ENCODE measurements at places on chromosomes 4 and X.

GRCh38 chrX:38052096-38052495, 45.7 kb downstream of the SYTL5 start:
- no peak for DNase-seq

GRCh38 chr4:38406243-38406642, 257.8 kb upstream of the KLF3 start:
- no peak for DNase-seq

- DNase-seq, result no peak
These were observed 191.8 kb downstream of the PDGFC start for GRCh38 chr4:156779774-156780173.

- no peak for DNase-seq
These were observed 96.2 kb upstream of the KLHL13 start for GRCh38 chrX:118212817-118213183.

DNA sequence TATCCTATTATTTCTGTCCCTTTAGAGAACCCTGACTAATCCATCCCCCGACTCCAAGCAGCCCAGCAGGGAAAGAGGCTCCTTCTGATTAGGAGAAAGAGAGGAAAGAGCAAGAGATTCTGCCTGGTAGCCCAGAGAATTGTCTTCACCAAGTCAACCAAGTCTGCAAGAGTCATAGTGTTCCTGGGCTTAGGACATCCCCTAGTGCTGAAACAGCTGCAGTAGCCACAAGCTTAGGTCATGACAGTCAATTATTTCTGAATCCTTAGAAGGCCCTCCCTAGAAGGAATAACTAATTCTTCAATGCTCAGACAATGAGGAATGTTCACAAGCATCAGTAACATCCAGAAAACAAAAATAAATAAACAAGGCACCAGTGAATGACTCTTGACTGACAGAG, 480.3 kb upstream of the GRIA3 start:
- DNase-seq, result no peak

GRCh38 chr4:97457253-97457652, 686.0 kb downstream of the STPG2 start:
- no peak for DNase-seq

DNA sequence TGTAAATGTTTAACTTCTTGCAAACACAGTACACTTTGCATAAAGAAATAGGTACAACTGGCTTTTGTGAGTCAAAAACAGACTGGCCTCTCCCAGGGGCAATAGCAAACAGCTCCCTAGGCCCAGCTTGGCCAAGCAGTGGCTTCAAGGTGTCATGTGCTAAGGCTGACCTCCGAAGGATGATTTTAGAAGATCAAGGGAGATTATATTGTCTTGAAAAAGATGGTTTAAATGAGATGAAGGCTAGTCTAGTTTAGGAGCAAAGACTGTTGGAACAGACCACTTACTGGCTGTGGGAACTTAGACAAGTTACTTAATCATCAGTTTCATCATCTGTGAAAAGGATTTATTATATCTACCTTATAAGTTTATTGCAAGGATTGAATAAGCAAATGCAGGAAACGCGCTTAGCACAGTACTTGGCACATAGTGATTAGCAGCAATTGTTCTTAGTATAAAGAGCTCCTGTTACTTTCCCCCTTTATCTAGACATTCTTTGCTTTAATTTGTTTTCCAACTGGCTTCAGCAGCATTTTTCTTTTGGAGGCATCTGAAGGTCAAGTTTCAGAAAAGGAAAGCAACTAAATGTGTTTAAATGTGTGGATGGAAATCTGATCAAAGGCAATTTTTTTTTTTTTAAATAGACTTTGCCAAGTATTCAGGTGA, 17.2 kb downstream of the ANXA3 start:
- no peak for DNase-seq

DNA sequence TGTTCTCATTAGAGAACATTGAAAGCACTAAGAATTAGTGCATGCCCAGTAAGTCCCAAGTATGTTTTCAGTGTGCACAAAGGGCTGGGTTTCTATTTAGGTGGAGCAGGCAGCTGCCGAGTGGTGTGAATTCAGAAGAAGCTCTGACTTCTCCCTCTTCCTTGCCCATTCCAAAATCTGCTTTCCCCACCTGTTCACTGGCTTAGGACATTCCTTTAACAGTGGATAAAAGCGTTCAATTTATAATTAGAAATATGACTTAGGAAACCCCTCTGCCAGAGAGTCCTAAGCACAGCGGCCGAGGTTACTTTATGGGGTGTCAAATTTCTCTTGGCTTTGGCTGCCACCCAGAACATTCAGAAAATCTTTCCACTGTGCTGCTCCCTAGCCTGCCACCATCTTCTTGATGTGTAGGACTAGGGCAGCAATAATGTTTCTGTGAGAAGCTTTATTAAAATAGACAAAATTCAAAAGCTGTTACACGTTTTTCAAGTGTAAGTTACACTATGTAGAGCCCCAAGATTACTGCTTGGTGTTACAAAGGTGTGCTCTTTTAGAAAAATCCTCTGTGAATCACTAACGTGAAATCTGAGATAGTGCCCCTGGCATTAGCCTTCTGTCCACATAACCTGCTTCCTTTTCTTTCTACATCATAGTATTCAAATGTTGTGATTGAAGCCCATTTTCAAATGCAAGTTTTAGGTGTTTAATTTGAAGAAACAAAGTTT, 191.6 kb upstream of the ANKRD50 start:
- DNase-seq, result no peak

DNA sequence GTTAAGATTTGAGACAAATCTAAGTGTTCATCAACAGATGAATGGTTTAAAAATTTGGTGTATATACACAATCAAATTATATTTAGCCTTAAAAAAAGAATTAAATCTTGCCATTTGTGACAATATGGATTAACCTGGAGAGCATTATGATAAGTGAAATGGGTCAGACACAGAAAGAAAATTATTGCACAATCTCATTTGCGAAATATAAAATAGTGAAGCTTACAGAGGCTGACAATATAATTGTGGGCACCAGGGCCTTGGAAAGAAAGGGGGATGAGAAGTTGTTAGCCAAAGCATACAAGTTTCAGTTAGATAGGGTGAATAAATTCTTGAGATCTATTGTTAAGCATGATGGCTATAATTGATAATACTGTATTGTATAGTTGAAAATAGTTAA, 883.0 kb downstream of the TECRL start:
- no peak for DNase-seq

DNA sequence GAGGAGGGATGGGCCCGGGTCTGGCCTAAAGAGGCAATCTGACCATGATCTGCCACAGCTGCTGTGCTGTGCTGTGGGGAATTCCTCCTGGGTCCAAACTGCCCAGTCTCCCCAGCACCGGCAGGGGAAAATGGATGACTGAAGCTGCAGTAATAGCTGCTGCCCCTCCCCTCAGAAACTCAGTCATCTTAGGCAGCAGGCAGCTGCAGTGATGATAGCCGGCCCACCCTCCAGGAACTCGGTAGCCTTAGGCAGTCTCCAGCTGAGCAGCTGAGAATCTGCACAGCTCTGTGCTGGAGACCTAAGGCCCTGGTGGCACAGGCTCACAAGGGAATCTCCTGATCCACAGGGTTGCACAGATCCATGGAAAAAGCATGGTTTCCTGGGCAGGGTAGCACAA, 113.4 kb upstream of the USP38 start:
- DNase-seq, result no peak

DNA sequence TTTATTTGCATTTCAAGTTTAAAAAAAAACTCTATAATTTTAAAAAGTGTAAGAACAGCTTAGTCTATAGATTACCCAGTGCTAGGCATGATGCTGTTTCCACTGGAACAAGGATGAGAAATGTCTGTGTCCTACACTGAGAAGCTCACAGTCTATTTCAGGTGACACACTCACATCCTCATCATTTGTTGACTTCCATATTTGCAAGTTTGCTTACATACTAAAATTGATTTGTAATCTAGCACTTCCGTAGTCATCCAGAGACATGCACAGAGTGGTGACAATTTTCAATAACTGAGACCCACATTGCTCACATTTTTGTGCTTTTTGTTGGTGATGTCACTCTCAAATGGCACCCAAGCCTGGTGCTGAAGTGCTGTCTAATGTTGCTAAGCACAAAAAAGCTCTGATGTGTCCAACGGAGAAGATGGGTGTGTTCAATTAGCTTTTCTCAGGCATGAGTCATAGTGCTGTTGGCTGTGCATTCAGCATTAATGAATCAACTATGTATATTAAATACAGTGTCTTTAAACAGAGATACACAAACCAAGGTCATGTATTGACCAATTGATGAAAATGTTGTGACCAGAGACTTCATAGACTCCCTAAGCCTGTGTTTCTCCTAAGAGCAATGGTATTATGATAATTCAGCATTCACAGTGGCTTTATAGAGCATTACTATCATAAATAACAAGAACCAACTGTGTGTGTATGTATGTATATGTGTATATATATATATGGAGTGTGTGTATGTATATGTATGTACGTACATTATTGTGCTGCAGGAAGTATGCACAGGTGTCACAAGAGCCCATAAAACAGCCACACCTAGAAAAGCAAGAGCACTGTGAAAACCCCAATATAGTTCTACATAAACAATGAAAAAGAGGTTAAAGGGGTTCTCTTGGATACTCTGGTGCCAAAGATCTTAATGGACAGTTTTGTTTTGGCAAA, 31.2 kb upstream of the VCX3B start:
- no peak for DNase-seq

- DNase-seq, result no peak
These were observed 20.7 kb downstream of the ARHGAP24 start for GRCh38 chr4:85495621-85496020.

DNA sequence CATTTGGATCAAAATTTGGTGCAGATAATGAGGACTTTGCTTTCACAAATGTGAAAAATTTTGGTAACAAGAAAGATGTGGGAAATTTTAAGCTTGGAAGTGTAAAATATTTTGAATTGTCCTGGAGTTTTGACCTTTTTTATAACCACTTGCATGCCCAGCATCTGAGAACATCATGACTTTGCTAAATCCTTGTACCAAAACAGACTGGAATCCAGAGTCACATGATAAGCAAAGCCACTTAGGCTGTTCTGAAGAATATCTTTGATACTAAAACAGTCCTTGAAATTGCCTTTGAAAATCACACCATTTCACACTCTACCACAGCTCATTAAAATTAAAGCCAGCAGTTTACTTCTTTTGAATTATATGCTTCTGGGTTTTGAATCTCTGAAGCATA, 2.5 kb upstream of the PPM1K start:
- DNase-seq, result no peak

GRCh38 chr4:188387179-188387791, 248.0 kb downstream of the TRIML1 start:
- DNase-seq, result no peak

DNA sequence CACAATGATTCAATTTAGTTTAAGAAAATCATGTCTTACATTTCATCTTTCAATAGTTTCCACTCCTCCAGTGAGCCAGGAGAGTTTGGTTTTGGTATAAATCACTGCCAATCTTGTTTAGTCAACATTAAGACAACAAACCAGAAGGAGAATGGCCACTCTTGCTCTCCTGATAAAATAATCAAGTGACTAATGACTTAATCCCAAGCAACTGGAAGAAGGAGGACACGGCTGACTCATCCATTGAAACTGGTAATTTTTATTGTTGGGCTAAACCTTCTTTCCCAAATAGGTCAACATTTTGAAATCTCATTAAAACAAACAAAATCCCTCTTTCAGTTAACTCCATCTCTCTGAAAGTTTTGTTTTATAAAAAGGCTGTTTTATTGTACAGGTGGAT, 230.2 kb downstream of the CLCN4 start:
- DNase-seq, result no peak

GRCh38 chrX:314781-315595, 3.6 kb downstream of the GTPBP6 start:
- DNase-seq, result no peak

Data from stimulated activated CD8-positive, alpha-beta memory T cell treated with anti-CD3 and anti-CD28 coated beads, Interleukin-4, amount 100 ng/mL, for 1 hour (primary cell).